Osteoblast (primary cell): ENCODE measurements at places on chromosomes 1 and 21. TPM values are rescaled to one million over a fixed set of nuclear protein-coding genes. Genes with fewer than 3 reads are reported as not detected.

- DNase-seq: peak; percentile 52
Observed at GRCh38 chr1:118905196-118905595, 82.9 kb downstream of the TBX15 start.

DNA sequence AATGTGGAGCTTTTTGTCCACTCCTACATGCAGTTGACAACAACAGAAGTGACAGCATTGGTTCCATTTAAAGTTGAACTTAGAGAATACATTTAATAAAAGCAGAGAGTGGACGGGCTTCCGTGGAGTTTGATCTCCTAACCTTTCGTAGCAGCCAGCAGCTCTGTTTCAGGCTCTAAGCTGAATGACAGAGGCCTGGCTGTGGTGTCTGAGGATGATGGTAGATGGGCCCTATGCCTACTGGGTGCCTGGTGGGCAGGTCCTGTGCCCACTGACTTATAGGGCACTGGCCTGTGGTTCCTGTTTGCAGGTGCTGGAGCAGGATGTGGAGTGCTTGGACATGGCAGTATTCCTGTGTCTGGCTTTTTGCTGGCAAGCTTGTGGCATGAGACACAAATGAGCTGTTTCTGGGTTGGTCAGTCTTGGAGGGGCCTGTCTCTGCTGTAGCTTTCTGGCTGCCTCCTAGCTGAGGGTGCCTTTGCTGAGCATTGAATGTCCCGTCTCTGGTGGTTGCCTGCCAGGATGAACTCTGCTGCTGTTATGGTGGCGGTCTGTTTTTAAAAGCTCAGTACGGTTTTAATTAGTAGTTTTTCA, 54.6 kb downstream of the PRDM2 start:
- peak; percentile 76 for DNase-seq

DNA sequence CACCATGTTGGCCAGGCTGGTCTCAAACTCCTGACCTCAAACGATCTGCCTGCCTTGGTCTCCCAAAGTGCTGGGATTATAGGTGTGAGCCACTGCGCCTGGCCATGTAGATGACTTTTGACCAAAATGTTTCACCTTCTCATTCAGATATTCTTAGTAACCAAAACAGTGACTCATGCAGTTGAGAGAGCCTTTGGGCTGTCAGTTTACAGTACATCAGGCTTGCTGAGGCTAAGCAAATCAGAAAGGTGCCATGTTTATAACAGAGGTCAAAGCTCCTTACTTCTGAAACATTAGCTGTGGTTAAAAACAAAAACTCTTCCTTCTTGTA, 21.0 kb downstream of the CNIH4 start:
- no peak for DNase-seq

GRCh38 chr1:157140063-157140588, 1.9 kb upstream of the ETV3 start:
- DNase-seq: no peak

DNA sequence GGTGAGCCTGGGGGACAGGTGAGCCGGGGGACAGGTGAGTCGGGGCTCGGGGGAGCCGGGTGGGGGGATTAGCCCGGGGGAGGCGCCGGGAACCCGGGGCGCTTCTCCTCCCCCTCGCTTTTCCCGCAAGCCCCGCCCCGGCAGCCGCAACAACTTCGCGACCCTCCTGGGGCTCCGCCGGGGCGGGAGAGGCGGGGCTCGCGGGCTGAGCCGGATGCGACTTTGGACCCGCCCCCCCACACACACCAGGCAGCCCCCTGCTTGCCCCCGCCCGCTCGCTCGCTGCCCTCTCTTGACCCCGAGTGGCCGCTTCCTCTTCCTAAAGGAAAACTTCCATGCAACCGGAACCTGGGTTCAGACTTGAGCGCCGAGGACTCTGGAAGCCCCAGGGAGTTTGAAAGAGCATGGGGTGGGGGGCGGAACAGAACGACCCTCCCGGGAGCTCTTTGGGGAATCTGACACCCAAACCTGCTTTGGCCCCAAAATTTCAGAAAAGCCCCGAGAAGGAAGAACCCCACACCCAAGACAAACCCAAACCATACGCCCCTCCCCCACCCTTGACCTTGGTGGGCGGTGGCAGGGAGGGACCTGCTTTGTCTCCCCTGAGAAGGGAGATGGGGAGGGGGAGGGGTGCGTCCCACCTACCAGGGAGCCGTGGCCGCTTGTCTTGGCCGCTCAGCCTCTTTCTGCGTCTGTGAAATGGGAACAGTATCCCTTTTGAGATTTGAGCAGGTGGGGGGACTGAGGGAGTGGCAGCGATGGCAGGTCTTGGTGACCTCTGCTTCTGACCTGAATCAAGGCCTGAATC, 550 bp downstream of the ARHGEF16 start:
- DNase-seq: peak; percentile 77

- no peak for DNase-seq
Observed at GRCh38 chr1:40588586-40588985, 57.1 kb downstream of the ZNF684 start.

DNA sequence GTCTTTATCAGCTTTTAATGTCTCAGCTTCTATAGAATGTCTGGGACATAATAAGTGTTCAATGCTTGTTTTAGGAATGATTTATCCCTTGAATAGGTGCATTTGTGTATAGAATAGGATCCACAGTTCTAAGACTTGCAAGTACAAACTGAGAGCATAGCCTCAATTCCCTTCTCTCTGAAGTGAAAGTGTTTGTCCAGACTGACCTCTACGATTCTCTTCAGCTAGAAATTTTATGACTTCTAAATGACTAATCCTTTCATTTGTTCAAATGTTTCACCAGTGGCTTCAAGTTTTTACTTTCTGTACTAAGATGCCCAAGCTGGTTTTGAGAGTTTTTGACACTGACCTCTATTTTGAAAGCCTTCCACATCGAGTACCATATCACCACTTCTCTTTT, 608.2 kb upstream of the ADGRL4 start:
- DNase-seq: no peak

GRCh38 chr1:87712261-87713010, 383.8 kb downstream of the LMO4 start:
- no peak for DNase-seq

DNA sequence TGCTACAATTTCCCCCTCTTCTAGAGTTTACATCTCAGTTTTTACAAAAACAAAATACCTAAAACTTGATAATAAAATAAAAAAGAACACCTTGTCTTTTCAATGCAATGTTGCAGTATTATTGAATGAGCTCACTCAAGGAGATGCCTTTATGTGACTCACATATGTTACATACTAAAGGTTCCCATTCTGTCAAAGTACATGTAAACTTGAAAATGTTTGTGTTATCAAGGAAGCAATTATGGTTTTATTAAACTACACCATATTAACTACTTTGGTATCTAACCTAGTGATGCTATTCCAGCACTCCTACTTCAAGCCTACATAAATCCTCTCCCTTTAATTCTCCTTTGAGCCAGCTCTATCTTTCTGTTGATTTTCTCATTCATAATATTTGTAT, 658.3 kb downstream of the PTPRC start:
- no peak for DNase-seq

DNA sequence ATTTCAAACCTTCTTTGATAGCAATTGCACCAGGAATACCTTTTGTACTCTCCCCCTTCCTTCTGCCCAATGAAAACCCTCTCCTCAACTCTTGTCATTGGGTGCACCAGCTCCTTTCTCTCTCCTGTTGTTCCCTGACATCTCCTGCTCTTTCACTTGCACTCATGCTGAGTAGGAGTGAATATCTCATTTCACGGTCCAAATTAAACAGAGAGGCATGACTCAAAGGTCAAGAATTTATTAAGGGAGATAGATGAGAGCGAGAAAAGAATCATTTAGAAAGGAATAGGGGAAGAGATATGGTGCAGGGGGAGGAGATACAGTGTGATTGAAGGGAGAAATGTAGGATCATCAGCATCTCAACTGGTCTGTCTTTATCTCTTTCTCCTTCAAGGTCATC, 22.1 kb downstream of the AIM2 start:
- no peak for DNase-seq

DNA sequence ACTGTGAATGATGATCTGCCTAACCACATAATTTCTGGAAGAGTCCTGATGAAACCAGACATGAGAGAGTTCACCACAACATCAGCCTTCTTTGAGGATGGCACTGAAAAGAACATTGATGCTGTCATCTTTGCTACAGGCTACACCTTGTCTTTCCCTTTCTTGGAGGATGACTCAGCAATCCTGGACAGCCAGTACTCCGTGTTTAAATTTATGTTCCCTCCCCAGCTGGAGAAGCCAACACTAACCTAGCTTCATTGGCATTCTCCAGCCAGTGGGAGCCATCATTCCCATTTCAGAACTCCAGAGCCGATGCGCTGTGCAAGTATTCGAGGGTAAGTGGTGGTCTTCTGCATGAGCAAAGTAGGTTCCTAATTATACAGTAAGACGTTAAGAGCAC, 164.1 kb upstream of the POGK start:
- no peak for DNase-seq

- DNase-seq: no peak
Observed at GRCh38 chr1:161196111-161196510, 2.7 kb downstream of the ADAMTS4 start.

GRCh38 chr1:183694066-183694465, 41.0 kb upstream of the APOBEC4 start:
- DNase-seq: no peak

DNA sequence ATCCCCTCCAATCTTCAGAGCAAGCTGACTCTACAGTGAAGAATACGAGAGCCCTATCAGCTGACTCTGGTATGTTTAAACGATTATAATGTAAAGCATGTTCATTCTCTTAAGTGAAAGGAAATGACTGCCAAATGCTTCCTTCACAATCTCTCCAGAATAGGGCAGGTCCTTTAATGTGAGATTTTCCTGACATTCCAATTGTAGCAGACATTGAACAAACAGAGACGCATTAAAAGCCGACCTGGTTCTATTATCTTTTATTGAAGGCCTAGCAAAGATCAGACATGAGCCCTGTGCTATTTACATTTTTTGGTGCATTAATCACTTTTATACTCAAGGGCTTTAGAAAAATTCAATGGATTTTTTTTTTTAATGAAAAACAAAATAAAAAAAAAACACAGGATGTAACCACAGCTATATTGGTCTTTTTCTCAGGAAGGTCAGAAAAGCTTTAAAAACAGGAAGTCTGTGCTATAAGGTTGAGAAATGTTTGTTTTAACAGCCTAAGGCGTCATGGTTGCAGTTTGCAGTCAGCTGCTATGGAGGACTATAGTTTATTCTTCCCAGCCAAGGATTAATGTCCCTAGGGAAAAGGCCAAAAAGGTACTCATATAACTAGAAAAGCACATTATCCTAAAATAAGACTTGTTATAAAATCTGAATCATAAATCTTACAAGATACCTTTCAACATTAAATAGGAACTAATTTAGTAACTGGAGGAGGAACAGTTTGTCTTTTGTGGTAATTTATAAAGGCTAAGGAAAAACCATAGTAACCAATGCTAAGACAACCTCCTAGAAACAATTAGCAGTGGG, 104.8 kb downstream of the RERE start:
- DNase-seq: peak; percentile 87

DNA sequence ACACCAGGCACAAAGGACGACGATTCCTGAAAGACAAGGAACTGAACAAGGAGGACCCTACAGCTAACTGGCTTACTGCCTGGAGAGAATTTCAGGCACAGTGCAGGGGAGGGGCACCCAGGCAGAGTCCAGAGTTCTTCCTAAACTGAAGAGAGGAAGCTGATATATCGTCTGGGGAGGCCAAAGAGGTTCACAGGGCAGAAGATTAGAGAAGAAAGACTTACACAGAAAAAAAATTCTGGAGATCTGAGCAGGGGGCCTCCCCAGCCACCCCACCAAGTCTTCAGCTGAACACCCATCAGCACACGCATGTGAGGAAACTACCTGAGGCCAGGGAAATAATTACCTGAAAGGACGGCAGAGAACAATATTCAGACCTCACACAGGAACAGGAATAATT, 24.6 kb downstream of the SORT1 start:
- DNase-seq: no peak

DNA sequence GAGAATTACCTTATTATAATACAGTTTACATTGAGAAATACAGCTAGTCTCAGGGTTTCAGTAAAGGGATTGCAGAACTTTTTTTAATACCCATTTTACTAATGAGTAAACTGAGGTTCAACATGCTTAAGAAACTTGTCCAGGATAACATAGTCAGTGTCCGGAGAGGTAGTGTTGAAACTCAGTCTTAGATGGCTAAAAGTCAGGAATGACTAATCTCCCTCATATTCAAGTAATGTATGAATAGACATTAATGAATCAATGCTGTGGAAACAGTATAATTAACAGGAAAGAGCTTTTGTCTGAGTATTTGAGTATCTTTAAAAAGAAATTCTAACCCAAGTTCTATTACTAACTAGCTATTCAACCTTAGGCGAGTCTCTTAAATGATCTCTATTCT, 397.6 kb downstream of the PLA2G4A start:
- DNase-seq: no peak

- peak; percentile 48 for DNase-seq
Observed at GRCh38 chr1:50929376-50929958, 30.6 kb downstream of the FAF1 start.

DNA sequence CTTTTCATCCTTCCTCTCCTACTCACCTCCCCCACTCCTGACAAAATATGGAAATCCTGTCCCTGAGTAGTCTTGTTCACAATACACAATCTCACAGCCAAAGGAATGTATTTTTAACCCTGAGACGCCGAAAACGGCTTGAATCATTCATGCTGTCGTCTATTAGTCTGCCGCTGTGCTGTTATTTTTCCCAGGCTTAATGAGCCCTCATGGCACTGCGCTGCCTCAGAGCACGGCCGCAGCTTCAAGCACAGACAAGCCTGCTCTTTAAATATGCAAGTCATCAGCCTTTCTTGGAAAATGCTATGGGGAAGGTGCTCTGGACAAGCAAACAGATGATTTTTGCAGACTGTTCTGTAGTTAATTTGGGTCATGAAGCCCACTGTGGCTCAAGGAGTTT, 302.7 kb downstream of the DISC1 start:
- DNase-seq: no peak

DNA sequence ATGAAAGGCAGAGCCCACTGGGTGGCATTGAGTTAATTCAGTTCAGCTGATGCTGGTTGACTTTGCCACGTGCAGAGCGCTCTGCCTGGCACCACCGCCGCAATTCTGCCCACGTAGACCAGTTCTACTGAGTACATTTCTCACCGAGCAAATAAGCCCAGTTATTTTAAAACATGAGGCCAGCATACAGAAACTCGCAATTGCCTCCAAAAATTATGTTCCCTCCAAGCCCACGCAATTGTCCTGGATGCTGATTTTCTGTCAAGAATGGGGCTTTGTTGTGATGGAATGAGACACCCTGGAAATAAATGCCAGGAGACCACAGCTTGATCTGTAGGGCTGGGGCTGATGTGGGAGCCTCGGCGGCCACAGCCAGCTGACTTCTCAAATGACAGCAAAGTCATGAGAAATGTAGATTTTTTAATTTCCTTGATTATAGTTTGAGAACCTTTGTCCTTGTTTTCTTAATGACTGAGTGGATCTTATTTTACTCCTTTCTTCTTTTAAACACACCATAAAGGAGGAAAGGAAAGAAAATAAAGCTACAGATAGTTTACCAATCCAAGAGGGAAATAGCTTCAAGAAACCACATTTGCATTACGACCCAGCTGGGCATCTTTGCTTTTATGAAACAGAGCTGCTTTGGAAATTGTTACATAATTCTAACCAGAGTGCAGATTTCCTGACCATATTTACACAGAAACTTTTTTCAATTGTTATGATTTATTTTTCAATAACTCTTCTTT, 11.6 kb upstream of the PARP1 start:
- no peak for DNase-seq

Gene LHX8
- total RNA-seq: not detected in 2 replicates

Gene KAZN
- total RNA-seq: 9.0 and 10.3 TPM in 2 replicates

Gene IGSF21
- total RNA-seq: not detected in 2 replicates

Gene AGMAT
- 2.2 and 2.7 TPM in 2 replicates for total RNA-seq

Gene SELP
- total RNA-seq: not detected in 2 replicates

Gene GPR89B
- 11.9 and 19.2 TPM in 2 replicates for total RNA-seq

Gene KRTAP19-1
- not detected in 2 replicates for total RNA-seq

Gene SERPINC1
- under 0.01 TPM in 1 of 2 replicates, not detected in the other for total RNA-seq

Gene LAMB3
- 5.4 and 9.7 TPM in 2 replicates for total RNA-seq
